HT1080 (cell line): ENCODE measurements at places on chromosomes 3 and 15. TPM values are rescaled to one million over a fixed set of nuclear protein-coding genes. Genes with fewer than 3 reads are reported as not detected.

- DNase-seq = peak; percentile 83
Observed at GRCh38 chr3:177554895-177555759, 357.8 kb upstream of the TBL1XR1 start.

- peak; percentile 78 for DNase-seq
Observed at GRCh38 chr3:188230962-188231361, 77.0 kb downstream of the LPP start.

- DNase-seq = peak; percentile 50
Observed at GRCh38 chr3:133855772-133856171, 39.9 kb downstream of the RAB6B start.

DNA sequence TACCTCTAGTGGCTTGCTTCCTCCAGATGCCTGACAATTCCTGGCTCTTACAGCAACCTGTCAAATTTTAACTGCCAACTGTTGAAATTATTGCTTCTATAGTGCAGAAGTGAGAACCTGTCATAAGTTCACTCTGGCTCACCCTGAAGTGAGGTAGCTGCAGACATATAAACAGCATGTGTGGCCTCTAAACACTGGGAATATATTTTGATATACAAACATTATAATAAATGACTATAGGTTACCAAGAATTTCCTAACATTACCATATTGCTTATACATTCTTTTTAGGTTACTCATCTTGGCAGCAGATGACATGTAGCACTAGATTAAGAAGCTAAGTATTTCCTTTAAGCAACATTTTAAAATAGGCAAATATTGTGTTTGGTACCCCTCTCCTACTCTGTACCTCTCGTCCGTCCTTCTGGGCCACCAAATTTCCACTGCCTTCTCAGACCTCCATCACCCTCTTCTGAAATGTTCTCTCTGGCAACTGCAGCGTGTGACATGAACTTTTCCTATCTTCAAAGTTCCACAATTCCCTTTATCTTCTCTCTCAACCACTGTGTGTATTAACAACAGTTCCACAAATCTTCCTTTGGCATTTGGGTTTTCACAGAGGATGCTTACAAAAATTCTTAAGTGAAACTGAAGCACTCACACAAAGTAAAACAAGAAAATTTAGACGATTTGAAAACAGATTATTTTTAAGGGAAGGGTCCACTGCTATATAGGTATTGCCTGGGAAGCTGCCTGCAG, 15.3 kb upstream of the XXYLT1 start:
- peak; percentile 45 for DNase-seq

DNA sequence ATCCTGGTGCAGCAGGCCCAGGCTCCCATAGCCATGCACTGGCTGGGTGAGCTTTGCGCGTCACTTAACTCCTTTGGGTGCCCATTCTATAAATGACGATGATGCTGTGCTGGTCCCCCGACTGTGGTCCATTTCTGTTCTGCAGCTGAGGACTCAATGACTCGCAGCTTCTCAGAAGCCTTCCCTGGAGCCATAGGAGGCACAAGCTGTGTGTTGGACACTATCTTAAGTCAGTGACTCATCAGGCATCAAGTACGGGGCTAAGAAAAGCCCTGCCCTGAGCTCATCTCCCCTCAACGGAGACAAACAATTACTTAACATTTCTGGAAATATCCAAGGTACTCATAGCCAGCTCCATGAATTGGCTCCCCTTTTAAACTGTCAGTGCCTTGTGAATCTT, 13.8 kb upstream of the MUSTN1 start:
- DNase-seq = peak; percentile 58

Gene THRB
- total RNA-seq = 0.69 and 1.3 TPM in 2 replicates

Gene BNC1
- 14.8 and 18.1 TPM in 2 replicates for total RNA-seq
